ENCODE measurements at places on chromosomes 7 and 10. TPM values are rescaled to one million over a fixed set of nuclear protein-coding genes. Genes with fewer than 3 reads are reported as not detected.
A peak's percentile ranks its signal among the peaks of the same experiment; 100 is the strongest.

FBXL13 gene
- 0.40 TPM for total RNA-seq

HOXA9 gene
- total RNA-seq, result not detected

NPFFR1 gene
- not detected for total RNA-seq

GRCh38 chr10:23694921-23695824 is 256.3 kb downstream of the OTUD1 start:
- H3K4me3 ChIP-seq, result peak overlapping the region; percentile 58
- DNase-seq, result no peak
- no peaks in the 10 kb centered on the region for H3K36me3 ChIP-seq
- H3K27me3 ChIP-seq, result peaks cover 81% of the 10 kb centered on the region
- peaks cover 30% of the 10 kb centered on the region for H3K4me1 ChIP-seq

DNA sequence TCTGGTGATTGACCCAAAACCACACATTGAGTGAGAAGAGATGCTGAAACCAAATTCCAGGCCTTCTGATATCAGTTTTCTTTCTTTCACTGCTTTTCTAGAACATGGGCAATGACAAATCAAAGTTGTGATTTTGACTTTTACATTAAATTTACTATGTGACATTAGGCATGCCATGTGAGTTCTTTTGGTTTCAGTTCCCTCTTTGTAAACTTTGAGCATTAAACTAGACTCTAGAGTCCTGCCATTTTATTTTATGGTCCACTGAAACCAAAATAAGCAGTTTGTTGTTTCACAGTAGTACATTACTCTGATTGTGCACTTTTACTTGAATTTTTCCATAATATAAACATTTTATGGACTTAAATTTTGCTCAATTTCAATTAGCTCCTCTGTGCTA is 381.1 kb upstream of the SEMA3D start:
- H3K27ac ChIP-seq, result no peak overlapping the region
- no peak for DNase-seq
- no peaks in the 10 kb centered on the region for H3K4me1 ChIP-seq

GRCh38 chr10:80540981-80541750 is 3.5 kb downstream of the SH2D4B start:
- no peaks in the 10 kb centered on the region for H3K36me3 ChIP-seq
- no peaks in the 10 kb centered on the region for H3K27me3 ChIP-seq
- no peak overlapping the region for H3K4me3 ChIP-seq
- H3K27ac ChIP-seq, result no peak overlapping the region

DNA sequence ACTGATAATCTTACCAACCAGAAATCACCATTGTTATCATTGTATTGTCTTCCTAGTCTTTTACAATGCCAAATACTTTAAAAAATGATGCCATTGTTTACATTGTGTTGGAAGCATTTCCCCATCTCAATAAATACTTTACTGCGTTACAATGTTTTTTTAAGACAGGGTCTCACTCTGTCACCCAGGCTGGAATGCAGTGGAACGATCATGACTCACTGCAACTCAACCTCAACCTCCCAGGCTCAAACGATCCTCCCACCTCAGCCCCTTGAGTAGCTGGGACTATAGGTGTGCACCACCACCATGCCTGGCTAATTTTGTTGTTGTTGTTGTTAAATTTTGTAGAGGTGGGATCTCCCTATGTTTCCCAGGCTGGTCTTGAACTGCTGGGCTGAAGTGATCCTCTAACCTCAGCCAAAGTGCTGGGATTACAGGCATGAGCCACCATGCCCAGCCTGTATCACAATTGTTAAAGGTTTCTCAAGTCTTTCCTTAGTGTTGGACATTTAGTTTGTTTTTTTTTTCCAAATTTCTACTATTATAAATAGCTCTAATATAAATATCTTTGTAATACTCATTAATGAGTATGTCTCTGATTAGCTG is 13.5 kb downstream of the LRMDA start:
- no peaks in the 10 kb centered on the region for H3K36me3 ChIP-seq
- no peaks in the 10 kb centered on the region for H3K4me1 ChIP-seq
- H3K27ac ChIP-seq, result no peak overlapping the region
- no peak for DNase-seq

DNA sequence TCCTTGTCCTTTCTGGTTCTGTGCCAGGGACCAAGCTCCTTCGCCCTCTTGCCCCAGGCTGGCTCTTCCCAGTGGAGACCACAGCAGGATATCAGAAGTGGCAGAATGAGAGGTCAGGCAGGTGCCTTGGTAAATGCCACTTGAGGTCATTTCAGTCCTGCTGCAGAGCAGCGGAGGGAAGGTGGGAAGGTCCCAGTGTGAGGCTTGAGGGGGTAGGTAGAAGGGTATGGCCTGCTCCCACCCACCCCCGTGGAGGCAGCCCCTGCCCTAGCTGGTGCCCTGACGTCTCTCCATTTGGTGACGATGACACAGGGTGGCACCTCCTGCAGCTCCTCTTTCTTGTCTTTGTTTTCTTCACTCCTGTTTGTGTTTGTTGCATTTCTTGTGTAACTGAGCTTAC is 538.8 kb downstream of the TCERG1L start:
- H3K27ac ChIP-seq, result no peak overlapping the region
- no peak overlapping the region for H3K4me3 ChIP-seq
- H3K36me3 ChIP-seq, result no peaks in the 10 kb centered on the region
- no peaks in the 10 kb centered on the region for H3K4me1 ChIP-seq
- no peak for DNase-seq

- no peaks in the 10 kb centered on the region for H3K36me3 ChIP-seq
- no peak overlapping the region for H3K4me3 ChIP-seq
- no peak overlapping the region for H3K27ac ChIP-seq
- no peak for DNase-seq
- peaks cover 6% of the 10 kb centered on the region for H3K4me1 ChIP-seq
- H3K27me3 ChIP-seq, result no peaks in the 10 kb centered on the region
Measured at GRCh38 chr7:151652111-151652510, 132.4 kb upstream of the RHEB start.

Measured in esophagus squamous epithelium (tissue), 5 donors.